Sigmoid colon (tissue), 7 donors: ENCODE measurements at places on chromosomes 13 and 19. TPM values are rescaled to one million over a fixed set of nuclear protein-coding genes. Genes with fewer than 3 reads are reported as not detected.

DNA sequence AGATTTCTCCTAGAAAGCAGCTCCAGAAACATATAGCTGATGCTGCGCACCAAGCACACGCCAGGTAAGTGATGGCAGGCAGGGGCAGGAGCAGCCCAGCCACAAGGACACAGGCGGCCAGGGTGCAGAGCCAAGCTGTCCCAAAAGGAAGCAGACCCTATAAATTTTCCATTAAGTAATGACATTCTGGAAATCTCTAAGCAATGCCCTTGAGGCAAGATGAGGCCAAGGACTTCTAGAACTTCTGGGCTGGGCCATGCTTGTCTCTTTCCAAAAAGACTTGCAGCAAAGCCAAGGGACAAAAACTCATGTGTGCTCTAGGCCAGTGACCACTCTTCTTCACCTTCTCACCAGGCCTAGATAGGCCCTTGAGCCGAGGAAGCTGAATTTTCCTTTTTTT, 42.2 kb upstream of the EPHX3 start:
- DNase-seq: no peak

DNA sequence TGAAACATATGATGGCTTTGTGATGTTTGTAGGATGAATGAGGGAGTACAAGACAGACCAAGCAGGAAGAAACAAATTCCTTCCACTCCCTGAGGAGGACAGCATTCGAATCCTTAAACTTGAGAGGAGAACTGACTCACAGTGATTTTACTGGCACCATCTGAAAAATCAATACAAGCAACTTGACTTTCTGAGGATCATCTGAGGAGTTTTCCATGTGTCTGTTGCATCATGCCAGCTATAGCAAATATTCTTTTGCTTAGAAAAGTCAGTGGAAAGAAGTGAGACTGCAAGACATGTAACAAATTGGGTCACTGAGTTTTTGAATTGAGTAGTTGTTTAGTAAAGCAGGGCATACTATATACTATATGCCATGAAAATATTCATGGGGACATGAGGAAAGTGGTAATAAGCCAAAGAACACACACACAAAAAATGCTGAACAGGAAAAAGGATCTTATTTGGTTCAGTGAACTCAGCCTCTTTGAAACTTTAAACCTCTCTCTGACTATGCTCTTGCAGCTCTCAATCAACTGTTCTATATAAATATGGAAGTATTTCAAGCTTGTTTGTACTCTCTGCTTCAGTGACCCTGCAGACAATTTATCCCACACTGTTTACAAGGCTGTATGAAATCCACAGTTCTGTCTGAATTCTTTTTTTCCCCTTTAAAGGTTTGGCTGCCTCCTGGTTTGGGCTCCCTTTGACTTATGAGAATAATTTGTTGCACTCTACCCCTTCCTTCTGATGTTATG, 35.5 kb downstream of the SERTM1 start:
- DNase-seq: no peak

DNA sequence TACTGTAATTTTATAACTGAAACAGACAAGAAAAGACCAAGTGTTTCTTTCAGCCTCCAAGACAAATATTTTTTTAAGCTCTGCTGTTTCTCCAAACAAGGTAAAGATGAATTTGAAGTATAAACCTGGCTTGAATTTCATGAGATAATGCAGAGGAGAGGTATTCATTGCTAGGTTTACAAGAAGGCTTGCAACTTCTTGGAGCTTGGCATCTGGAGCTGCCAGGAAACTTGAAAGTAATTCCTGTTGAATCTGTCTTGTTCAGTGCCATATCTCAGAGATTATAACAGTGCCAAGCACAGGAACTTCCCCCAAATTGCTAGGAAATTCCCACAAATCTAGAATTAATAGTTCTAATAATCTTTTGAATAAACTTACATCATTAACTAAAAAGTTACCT, 70.9 kb downstream of the CDK8 start:
- no peak for DNase-seq

GRCh38 chr19:36950335-36951119, 34.4 kb downstream of the ZNF568 start:
- no peak for DNase-seq

DNA sequence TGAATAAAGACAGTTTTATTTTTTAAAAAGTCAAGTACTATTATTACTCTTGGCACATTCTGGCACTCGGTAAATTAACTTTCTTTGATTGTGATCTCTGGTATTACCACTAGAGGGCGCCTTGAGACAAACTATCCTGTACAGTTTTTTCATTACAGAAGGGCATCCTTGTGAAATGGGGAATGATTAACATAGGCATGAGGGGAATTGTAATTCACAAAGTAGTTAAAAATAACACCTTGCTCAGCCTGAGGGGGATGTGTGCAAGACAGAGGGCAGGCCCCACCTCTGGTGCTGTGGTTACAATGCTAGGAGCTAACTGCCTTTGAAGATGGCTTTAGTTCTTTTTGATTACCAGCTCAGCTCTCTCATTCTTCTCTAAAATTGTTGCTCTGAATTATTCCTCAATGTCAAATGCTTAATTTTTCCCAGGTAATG, 24.2 kb upstream of the C1QTNF9B start:
- no peak for DNase-seq

DNA sequence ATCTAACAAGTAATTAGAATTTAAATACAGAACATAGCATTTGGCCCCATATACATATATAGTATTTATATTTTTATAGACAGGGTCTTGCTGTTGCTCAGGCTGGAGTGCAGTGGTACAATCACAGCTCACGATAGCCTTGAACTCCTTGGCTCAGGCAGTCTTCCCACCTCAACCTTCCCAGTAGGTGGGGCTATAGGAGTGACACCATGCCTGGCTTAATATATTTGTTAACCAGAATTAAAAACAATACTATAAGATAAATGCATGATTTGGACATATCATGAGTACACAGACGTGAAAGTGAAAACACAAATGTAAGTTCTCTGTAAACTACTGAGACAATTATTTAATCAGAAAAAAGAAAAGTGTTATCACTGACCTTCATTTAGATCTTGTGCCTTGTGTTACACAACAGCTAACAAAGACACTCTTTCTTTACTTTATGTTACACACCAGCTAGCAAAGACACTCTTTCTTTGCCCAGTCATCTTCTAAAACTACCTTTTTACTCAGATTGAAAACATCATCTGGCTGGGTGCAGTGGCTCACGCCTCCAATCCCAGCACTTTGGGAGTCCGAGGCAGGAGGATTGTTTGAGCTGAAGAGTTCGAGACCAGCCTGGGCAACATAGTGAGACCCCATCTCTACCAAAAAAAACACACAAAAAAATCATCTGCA, 22.6 kb downstream of the CARS2 start:
- no peak for DNase-seq

The CYP2A6 gene
- polyA plus RNA-seq: not detected

The PRTN3 gene
- polyA plus RNA-seq: not detected
